Left lung (tissue), 14 donors: ENCODE measurements at places on chromosomes 11 and 22.

GRCh38 chr22:43088627-43088983, 586 bp downstream of the TTLL1 start:
- DNase-seq = no peak

- no peak for DNase-seq
These were observed 21.2 kb downstream of the TBRG1 start for GRCh38 chr11:124643605-124644425.

GRCh38 chr11:128841461-128842072, 25.5 kb downstream of the KCNJ1 start:
- no peak for DNase-seq

DNA sequence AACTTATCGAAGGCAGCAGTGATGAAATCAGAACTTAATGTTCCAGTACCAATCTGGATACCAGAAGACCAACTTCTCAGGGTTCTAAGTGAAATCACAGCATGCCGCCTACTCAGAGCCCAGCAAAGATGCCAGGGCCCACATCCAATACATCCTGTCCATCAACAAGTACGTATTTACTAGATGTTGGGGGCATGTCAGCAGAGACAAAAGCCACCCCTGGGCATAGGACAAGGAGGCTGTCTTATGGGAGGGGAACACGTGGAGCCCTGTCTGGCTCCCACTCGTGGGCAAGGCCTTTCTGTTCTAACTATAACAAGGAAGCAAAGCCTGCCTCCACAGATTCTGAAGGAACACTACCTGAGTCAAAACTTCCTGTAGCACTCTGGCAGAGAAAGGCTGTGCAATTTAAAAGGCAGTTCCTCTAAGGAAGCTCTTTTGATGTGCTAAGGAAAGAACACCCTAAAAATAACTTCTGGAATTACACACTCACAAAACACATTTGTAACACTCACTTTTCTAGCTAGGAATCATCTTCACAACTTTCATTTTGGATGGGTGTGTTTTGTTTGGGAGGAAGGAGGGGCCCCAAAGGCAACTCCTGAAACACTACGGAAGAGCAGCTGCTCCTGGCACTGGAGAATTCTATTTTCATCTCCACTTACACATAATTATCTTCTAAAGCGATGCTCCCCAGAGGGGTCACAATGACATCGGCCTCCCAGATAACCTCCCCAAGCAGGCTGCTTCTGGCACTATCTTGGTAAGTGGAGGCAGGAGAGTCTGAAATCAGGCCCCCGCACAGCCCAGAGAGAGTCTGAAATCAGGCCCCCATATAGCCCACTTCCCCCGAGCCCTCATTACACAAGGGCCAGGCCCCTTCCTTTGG, 14.2 kb downstream of the SMCO4 start:
- no peak for DNase-seq

DNA sequence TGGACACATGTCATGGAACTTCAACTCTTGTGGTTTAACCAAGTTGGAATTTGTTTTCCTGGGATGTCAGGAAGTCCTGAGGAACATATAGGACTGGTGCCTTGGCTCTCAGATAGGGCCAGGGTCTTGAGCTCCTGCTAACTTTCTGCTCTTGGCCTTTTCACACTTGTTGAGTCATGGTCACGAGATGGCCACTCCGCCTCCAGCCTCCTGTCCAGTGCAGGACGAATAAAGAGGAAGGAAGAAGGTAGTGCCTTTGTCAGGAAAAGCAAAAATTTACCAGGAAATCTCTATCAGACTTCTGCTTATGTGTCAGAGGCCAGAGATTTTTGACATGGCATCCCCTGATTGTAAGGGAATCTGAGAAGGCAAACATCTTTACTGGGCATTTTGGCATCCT, 89.1 kb upstream of the ARHGAP20 start:
- no peak for DNase-seq

- DNase-seq = no peak
These were observed 18.8 kb upstream of the AMOTL1 start for GRCh38 chr11:94749369-94749768.

DNA sequence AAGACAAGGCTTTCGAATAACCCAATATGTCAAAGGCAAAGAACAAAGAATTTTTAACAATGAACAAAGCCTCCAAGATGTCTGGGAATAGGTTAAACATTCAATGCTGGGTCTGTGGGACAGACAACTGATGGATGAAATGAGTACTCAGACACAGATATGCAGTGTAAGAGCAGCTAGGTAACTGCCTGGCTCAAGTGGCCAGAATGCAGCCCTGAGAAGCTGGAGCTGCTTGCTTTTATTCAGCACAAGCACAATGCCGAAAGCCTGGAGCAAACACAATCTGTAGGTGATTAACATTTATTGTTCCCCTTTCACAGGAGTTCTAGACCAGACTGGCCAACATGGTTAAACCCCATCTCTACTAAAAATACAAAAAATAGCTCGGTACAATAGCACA, 24.0 kb downstream of the GLYAT start:
- DNase-seq = no peak

DNA sequence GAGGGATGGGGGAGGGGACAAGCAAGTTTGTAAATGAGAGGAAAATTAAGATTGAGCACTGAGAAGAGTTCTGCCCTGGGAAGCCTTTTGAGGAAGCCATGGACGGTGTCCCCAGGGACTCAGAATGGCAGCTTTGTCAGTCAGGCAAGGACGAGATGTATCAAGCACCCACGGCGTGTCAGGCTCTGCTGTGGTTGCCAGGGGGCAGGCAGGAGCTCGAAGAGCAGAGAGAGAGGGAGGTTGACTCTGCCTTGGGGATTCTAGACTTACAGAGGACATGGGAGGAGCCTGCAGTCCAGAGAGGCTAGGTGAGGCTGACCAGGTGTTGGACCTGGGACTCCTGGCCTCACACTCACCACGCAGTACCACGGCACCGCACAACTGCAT, 29.1 kb upstream of the SYT7 start:
- no peak for DNase-seq

DNA sequence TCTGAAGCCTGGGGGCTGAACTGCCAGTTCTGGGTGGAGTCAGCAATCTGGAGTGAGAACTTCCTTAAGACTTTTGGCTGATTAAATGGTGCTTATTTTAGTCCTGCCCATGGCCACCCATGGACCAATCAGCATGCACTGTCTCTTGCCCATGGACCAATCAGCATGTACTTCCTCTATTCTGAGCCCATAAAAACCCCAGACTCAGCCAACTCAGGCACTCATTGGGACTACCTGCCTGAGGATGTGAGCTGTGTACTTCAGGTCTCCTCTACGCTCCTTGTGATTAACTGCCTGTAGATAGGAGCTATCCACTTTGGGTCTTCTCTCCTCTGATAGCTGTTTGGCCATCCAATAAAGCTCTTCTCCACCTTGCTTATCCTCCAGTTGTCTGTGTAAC, 342.3 kb upstream of the CCDC179 start:
- no peak for DNase-seq

- DNase-seq = no peak
These were observed 7.4 kb upstream of the GDPD4 start for GRCh38 chr11:77308838-77309237.

GRCh38 chr11:77207019-77207485, 79.0 kb downstream of the MYO7A start:
- DNase-seq = no peak

DNA sequence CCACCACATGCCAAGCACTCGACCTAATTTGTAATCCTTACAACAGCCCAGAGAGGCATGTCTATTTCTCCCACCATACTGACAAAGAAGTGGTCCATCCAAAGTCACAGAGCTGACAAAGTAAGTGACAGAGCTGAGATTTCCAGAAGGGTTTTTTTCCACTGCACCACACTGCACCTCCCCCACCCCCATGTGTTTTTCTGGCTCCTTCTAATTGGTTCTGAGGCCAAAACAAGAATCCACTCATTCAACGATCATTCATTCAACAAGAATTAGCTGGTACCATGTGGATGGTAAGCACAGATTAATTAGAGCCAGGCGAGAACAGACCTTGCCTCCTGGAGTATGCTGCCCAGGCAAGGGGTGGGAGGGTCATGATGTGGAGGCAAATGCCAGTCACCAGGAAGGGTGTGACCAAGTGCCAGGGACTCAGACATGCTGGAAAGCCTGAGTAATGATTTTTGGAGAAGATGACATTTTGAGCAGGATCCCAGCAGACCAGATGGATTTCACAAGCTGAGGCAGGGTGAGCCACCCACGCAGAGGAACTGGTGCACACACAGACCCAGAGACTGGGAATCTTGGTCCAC, 14.9 kb upstream of the PRG2 start:
- DNase-seq = no peak

DNA sequence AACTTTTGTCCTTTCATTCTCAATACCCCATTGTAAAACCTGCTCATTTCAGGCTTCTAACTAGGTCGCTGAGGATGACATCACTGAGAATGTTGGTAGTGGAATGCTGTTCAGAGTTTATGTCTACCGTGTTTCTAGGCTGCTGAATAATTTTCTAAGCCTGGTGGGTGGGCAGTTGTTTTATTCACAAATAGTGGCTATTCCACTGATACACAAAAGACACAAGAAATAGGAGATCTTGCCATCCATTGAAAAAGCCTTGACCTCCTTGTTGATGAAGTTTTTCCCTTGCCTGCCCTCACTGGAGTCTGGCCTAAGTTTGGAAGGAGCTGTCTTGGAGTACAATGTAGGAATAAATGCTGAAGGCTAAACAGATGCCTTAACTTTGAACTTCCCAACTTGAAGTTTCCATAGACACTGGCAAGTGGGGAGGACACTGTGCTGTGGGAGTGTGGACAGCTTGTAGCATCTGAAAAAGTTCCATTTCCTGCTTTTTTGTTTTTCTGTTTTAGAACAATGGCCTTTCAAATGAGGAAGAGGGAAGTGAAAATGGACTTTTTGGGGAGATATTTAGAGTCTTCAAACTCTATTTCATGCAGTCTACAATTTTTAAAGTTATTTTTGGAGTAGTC, 59.2 kb downstream of the TRIM44 start:
- no peak for DNase-seq

GRCh38 chr11:44971185-44971584, 20.5 kb upstream of the TP53I11 start:
- DNase-seq = no peak

GRCh38 chr11:117818041-117818873, 6.3 kb downstream of the FXYD2 start:
- DNase-seq = no peak

GRCh38 chr11:61968758-61969390, 1.4 kb upstream of the FTH1 start:
- DNase-seq = peak; percentile 27

GRCh38 chr22:19271856-19272535, 19.5 kb downstream of the CLTCL1 start:
- DNase-seq = no peak

DNA sequence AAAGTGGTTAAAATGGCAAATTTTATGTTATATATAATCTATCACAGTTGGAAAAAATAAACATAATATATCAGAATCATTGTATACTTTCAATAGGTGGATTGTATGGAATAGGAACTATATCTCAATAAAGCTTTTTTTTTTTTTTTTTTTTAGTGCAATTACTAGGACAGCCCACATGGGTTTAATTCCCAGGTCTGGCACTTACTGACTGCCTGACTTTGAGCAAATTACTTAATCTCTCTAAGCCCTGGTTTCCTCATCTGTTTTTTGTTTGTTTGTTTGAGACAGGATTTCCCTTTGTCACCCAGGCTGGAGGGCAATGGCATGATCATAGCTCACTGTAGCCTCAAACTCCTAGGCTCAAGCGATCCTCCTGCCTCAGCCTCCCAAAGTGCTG, 26.1 kb upstream of the BAIAP2L2 start:
- DNase-seq = no peak

DNA sequence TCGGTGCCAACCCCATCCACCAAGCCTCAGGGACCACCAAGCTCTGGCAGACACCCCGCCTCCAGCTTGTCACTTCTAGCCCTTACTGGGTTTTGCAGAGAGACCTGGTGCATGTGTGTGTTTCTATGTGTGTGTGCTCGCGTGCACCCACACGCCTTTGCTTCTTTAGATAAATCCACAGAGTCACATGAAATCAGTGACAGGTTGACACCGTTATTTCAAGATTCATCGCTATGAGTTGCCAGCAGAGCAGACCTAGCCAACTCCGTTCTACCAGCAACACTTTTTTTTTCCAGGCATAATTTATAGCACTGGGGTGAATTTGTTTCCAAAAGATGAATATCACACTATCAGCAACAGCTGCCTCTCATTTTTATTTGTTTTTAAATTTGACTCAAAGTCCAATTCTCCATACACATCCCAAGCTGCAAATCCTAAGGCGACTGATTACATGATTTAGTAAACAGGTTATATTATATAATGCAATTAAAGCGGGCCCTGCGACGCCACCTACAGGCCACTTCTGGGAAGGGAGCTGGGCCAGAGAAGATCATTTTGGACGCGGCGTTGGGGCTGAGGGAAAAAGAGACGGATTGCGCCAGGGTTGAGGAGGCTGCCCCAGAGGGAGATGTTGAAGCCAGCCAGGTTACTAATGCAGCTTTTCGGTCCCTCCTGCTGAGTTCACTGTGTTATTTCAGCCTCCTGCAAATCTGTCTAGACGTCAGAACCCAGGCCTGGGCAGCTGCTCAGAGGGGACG, 150.5 kb downstream of the FEZ1 start:
- DNase-seq = peak; percentile 84

GRCh38 chr11:78654866-78655265, 80.2 kb upstream of the NARS2 start:
- no peak for DNase-seq

- no peak for DNase-seq
These were observed 56.1 kb downstream of the PRMT3 start for GRCh38 chr11:20443596-20443995.

- DNase-seq = no peak
These were observed 87.3 kb downstream of the CCDC73 start for GRCh38 chr11:32706985-32707741.

DNA sequence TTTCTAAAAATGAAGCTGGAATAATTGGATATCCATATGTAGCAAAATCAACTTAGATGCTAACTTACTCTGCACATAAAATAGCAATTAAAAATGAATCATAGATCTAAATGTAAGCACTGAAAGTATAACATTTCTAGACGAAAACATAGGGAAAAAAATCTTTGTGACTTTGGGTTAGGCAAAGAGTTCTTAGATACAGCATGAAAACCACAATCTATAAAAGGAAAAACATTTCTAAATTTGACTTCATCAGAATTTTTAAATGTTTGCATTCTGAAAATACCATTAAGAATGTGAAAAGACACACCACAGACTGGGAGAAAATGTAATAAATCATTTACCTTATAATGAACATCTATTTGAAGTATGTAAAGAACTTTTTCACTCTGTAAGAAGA, 128.8 kb downstream of the APIP start:
- no peak for DNase-seq

GRCh38 chr11:16239141-16240105, 116.9 kb downstream of the SOX6 start:
- DNase-seq = no peak

- no peak for DNase-seq
These were observed 5.8 kb upstream of the SLC43A3 start for GRCh38 chr11:57432714-57433163.
